ENCODE measurements at places on chromosomes 6 and 20. TPM values are rescaled to one million over a fixed set of nuclear protein-coding genes. Genes with fewer than 3 reads are reported as not detected.

DNA sequence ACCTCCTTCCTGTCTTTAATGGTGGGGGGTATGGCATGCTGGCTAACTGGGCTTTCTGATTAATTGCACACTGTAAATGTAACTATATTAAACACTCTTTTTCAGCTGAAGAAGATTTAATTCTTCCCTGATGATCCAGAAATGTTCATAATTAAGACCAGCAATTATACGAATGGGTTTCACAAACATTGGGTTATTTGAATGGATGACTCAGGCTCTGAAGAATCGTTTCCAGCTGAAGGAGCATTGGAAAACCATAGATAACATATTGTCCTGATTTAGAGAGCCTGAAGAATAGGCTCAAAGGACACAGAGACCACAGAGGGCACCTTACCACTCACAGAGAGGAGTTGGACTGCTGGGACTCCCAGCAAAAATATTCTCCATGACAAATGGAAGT lies 130.7 kb upstream of the SSTR4 start:
- DNase-seq, result no peak

DNA sequence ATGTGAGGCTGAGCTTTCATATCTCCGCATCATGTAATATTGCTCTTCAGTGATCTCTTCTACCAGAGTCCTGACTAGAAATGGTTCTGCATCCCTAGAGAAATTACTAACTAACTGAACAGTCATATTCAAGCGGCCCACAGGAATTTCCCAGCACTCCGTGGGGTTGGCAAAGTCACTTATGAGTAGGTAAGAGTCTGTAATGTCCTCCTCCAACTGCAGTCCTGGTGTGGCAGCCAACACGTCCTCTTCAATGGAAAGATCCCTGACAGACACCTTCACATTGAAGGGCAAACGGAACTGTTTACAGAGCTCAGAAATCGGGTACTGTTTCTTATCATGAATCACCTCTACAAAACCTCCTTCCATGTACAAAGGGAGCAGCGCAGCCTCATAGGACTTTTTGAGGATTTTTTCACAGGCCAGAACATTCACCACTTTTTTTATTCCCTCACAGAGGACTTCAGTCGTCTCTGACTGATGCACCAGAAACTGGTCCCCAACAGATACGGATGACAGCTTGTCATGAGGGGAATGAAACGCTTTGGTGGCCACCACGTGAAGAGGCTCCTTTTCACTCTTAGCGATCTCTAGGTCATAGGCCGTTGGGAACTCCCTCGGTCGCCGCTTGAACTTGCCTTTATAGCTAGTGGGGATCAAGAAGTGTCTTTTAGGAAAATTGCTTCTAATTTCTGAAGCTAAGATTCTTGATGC lies 87.7 kb downstream of the THEMIS start:
- no peak for DNase-seq

DNA sequence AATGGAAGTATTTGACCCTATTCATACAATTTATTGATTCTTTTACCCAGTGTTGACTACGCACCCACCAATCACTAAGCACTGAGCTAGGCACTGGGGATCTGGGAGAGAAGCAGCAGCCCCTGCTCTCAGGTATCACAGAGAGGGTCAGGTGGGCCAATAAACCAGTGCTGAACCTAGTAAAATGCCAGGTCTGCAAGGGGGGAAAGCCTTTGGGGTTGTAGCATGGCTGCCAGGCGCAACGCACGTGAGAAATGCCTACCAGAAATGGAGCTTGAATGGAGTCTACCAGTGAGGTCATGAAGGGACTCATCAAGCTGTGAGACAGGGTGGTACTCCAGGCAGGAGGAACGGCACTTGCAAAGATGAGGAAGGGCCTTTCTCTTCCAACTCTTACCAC lies 313.6 kb downstream of the GMDS start:
- DNase-seq, result no peak

DNA sequence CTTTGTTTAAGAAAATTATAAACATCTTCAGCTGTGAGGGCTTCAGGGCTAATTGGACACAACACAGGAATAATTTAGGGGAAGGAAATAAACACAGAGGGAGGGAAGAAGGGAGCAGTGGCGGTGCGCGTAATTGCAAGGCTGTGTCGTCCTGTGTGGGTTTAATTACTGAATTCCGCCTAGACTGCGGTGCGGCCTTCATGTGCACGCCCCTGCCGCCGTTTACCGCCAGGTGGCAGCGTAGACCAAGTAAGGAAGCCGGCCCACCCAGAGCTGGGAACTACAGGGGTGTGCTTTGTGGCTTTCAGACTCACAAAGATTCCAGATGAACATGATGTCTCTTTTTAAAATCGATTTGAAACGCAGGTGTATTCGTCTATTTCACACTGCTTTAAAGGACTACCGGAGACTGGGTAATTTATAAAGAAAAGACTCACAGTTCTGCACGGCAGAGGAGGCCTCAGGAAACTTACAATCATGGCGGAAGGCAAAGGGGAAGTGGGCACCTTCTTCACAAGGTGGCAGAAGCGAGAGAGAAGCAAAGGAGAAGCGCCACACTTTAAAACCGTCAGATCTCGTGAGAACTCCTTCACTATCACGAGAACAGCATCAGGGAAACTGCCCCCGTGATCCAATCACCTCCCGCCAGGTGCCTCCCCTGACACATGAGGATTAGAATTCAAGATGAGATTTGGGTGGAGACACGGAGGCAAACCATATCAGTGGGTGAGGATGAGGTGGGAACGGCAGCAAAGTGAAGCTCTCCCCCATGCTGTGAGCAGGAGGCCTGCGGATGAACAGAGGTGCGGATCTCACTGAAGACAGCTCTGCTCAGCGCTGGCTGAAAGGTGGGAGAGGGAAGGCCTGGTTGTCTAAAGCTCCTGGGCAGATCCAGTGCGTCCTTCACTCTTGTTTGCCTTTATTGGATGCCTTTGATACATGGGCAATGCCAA lies 222.0 kb upstream of the PDE10A start:
- DNase-seq, result peak; percentile 84

The CST3 gene
- total RNA-seq, result 940 TPM

GRCh38 chr20:58557733-58558342 lies 42.6 kb upstream of the APCDD1L start:
- no peak for DNase-seq

The SPATS1 gene
- total RNA-seq, result not detected

DNA sequence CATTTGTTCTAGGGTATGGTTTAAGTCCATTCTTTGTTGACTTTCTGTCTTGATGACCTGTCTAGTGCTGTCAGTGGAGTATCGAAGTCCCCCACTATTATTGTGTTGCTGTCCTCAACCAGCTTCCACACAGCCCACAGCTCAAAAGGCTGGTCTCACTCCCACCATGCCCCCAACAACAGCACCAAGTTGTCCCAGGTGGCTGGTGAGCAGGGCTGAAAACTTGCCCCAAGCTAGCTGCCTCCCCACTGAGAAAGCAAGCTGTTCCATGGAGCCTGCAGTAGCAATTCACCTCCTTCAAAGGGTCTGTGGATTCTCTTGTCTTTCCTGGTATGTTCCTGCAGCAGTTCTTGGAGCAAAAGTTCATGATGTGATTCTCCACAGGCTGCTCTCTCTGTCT lies 221.0 kb downstream of the SYNDIG1 start:
- no peak for DNase-seq

DNA sequence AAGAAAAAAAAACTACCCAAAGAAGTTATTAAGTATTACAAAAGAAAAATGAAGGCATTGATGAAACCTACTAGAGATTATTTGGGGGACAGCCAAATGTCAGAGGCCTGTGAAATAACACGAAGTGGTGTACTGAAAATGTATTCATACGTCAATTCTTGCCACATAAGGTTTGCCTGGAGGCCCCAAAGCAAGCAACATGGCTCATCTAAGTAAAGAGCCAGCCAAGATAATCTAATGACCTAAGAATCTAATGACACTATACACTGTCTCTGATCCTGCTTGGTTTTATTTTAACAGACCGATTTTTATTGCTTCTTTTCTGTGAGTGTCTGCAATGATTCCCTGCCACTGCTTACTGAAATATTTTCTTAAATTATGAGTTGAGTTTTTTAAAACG lies 34.7 kb downstream of the FILIP1 start:
- DNase-seq, result no peak

DNA sequence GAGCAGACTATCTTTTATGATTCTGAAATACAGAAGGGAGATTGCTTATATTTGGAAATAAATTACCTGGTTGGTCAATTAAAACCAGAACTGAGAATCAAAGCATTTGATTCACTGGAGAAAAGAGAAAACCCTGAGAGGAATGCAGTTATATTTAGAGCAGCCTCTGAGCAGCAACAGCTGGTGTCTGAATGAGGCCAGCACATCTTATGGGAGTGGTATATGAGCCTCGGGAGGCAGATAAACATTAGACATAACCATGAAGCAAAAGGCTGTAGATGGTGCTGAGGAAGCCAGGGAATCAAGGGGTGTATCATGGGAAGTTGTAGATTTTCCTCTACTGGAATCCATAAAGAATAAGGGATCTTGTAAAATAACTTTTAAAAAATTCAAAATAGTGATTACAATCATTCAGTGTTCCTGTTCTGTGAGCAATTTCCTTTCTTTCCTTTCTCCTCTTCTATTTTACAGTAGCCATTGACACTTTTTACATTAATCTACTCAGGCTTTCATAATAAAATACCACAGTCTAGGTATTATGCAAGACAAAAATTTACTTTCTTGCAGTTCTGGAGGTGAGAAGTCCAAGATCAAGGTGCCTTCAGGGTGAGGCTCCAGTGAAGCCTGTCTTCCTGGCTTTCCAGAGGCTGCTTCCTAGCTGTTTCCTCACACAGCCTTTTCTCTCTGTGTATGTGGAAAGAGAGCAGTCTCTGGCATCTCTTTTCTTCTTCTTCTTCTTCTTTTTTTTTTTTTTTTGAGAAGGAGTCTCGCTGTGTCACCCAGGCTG lies 32.8 kb upstream of the ENPP5 start:
- DNase-seq, result no peak

GRCh38 chr6:155646443-155646842 lies 190.8 kb upstream of the NOX3 start:
- no peak for DNase-seq

- DNase-seq, result no peak
Measured at GRCh38 chr6:158071121-158072082, 89.7 kb downstream of the SYNJ2 start.

The PNPLA1 gene
- not detected for total RNA-seq

DNA sequence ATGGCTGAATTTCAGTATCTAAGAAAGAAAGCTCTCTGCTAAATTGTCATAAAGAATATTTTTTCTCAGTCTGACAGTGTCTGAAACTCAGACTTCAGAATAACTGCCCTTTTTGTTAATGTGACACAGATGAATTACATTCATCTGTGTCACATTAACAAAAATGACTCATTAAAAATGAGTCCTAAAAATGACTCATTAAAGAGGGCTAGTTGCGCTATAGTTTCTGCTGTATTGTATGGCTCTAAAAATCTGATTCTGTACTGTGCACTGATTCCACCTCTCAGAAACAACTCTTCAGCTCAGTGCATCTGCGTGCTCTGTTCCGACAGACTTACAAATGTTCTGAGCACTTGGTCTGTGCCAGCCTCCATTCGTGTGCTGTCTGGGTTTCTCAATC lies 15.0 kb downstream of the RNF114 start:
- no peak for DNase-seq

GRCh38 chr6:18391023-18391422 lies 3.9 kb downstream of the RNF144B start:
- no peak for DNase-seq

GRCh38 chr6:2522521-2522920 lies 228.2 kb downstream of the MYLK4 start:
- no peak for DNase-seq

GRCh38 chr20:4325548-4326187 lies 310.3 kb upstream of the RNF24 start:
- DNase-seq, result no peak

DNA sequence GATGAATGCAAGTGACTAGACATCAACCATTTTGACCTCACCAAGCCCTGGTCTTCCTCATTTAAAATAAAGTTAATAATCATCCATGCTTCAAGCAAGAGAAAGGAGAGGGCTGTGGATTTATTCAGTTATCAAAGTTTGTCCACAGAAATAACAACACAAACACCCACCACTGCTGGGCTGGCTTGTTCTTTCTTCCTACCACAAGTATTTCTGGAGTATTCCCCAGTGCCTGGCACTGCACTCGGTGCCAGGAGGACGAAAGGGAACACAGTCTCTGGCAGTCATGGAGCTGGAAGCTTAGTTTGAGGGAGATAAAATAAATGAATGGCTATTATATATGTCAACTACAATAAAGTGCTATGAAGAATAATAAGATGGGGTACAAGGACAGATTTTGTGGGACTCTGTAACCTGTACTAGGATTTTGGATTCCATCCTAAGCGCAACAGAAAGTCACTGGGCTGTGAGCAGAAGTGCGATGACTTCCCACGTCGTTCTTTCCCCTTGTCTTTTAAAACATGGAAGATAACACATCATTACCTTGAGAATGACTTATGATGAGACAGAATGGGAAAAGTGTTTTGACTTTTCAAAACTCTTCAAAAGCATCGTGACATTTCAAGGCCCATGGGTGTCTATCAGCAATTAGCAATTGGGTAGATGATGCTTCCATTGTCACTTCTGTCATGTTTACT lies 74.5 kb upstream of the TRAF3IP2 start:
- DNase-seq, result no peak

GRCh38 chr20:35886537-35886936 lies 67.8 kb downstream of the SCAND1 start:
- peak; percentile 61 for DNase-seq

The VIP gene
- not detected for total RNA-seq

GRCh38 chr20:36472637-36473090 lies 68.7 kb upstream of the MYL9 start:
- peak; percentile 69 for DNase-seq

DNA sequence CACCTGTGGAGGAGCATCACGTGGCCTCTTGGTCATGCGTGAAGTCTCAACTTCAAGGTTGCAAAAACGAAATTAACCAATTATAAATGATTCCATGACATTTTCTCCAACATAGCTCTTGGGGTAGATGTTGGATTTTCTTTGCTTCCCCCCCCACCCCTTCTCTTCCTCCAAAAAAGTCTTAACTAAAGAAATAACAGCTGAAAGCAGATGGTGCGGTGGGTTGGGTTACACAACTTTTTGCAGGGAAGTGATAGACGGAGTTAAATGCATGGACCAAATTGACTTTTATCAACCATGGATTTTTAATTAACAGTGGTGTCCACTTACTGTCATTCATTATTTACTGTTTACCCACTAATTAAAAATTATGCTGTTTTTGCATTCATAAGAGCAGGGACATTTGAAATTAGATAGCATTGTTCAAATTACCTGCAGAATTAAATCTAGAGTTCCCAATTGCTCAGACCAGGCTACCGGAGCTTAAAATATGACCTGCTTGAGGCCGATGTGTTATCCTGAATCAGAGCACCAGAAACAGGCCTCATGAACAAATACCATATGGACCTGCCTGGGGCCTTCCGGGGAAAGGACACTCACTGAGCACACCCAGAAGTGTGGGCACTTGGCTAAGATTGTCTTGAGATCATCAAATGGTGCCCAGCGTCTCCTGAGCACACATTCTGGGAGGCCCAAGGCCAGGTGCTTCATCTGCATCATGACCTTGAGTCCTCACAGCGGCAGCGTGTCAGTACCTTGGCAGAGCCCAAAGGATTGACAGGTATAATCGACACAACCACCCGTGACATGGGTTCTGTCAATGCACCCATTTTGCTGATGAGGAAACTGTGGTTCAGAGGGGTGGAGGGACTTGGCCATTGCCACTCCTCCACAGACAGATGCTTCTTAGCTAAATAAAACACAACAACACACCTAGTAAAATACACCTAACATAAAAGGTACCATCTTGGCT lies 41.5 kb downstream of the APCDD1L start:
- no peak for DNase-seq

Measured in left cardiac atrium (tissue), 4 donors.